ENCODE measurements at places on chromosomes 11 and 22.

- DNase-seq, result no peak
Observed at GRCh38 chr11:68962527-68963250, 18.1 kb downstream of the MRGPRD start.

DNA sequence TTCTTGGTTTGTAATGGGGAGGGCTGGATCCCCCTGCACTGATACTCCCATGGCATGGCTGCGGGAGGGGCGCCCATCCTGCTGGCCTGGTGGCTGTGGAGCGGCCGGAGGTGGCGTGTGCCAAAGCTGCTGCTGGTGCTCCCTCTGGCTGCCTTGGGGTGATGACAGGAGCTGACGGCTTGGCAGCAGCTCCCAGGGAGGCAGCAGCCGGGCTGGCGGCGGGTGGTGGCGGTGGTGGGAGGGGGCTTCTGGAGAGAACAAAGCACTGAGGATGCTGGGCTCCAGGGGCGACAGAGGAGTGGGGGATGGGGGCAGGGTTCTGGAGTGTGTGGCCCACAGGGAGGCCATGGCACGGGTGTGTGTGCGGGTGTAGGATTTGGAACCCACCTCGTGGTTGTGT is 11.4 kb upstream of the MPPED1 start:
- DNase-seq, result peak; percentile 73

DNA sequence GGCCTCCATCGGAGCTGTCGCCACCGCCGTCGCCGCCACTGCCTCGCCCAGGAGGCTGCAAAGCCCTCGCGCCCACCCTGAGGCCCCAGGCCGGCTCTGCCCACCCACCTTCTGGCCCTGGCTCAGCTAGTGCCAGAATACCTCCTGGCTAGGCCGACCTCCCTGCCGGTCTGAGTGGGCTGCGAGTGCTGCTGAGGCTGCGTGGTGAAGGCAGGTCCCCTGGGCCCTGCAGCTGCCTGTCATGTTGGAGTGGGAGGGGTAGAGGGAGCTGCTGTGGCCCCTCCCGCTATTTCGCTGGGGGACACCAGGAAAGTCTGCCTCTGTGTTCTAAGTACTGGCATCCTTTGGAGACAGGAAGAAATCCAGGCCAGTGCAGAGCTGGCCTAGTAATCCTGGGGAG is 34.2 kb downstream of the LRRC10B start:
- DNase-seq, result no peak

DNA sequence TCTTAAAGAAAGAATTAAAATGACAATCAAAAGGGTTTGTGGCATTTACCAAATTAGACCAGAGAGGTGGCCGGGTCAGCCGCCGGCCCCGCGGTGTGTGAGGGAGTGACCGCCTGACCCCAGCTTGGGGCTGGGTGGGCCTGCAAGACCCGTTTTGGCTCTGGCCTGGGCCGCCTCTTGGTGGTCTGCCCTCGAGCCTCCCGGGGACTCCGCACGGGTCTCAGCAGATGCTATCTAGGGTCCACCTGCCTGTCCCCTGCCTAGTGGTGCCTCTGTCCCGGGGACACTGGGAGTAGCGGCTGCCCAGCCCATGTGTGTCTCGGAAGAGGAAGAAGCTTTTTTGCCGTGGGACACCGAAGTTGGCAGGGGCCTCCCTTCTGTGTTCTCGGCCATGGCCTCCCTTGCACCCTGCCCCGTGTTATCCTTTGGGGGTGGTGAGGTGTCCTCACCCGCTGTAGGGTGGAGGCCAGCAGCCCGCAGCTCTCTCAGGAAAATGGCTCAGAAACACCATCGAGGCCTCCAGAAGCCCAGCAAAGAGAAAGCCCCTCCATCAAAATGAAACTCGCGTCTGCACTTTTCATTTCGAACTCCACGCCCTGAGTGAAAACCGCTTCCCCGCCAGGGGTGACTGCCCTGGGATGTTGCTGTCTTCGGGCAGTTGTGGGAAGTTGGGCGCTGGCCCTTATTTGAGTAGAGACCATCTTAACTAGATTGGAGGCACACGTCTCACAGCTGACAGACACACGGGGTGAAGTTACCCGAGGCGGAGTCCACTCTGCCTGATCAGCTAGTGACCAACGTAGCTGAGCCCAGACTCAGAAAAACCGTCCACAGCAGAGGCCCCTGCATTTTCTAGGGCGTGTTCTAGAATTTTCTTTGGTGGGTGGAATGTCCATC is 8.0 kb downstream of the CCND1 start:
- DNase-seq, result no peak

DNA sequence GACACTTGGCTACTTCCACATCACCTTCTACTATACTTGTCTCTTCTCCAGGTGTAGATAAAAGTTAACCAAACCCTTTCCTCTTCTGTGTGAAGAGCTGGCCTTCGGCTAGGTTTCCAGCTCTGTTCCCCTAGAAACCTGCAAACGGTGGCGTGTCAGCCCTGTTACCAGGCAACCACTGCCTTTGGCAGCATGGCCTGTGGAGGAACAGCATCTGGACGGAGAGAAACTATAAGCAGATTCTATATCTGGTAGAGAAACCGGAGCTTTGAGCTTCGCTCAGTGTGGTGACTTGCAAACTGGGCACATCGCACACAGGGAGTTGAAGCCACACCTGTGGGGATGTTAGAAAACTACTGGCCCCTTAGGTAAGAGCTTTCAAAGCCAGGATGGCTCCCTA is 35.9 kb downstream of the ARAP1 start:
- DNase-seq, result peak; percentile 25

- peak; percentile 53 for DNase-seq
Observed at GRCh38 chr22:31284281-31285155, 7.8 kb downstream of the PIK3IP1 start.

DNA sequence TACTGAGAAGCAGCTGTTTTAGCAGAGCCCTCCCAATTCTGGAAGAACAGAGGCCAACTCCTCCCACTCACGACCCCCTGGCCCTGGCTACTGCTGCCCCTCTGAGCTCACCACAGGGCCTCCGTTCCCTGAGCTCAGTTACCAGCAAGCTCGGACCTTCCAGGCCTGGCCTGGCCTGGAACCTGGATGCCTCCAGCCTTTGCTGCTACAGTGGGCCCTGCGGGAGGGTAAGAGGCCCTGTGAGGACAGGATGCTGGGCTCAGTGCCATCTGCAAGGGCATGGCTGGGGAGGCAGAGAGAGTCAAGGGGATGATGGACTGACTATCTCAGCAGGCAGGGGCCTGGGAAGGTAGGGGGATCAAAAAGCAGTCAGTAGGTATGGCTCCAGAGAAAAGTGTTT is 209.9 kb upstream of the NCAM1 start:
- DNase-seq, result peak; percentile 40

GRCh38 chr11:63667995-63668795 is 3.0 kb downstream of the ATL3 start:
- no peak for DNase-seq

DNA sequence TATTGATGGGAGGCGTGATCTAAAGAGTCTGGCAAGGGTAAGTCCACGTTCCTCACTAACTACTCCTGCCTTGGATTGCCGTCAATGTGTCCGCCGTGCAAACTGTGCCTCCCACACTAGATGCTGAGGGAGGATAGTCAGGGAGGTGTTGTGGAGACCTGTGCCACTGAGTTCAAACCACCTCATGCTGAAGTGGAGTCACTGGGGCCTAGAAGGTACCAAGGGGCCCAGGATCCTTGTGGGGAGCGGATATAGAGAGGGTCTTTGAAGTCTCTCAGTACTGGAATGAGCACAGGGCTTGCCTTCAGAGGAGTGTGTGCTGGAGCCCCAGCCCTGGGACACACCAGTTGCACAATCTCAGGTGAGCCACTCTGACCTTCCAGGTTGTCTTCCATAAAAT is 27.1 kb upstream of the TMPRSS4 start:
- DNase-seq, result no peak

GRCh38 chr11:45087086-45087899 is 59.1 kb upstream of the PRDM11 start:
- no peak for DNase-seq

DNA sequence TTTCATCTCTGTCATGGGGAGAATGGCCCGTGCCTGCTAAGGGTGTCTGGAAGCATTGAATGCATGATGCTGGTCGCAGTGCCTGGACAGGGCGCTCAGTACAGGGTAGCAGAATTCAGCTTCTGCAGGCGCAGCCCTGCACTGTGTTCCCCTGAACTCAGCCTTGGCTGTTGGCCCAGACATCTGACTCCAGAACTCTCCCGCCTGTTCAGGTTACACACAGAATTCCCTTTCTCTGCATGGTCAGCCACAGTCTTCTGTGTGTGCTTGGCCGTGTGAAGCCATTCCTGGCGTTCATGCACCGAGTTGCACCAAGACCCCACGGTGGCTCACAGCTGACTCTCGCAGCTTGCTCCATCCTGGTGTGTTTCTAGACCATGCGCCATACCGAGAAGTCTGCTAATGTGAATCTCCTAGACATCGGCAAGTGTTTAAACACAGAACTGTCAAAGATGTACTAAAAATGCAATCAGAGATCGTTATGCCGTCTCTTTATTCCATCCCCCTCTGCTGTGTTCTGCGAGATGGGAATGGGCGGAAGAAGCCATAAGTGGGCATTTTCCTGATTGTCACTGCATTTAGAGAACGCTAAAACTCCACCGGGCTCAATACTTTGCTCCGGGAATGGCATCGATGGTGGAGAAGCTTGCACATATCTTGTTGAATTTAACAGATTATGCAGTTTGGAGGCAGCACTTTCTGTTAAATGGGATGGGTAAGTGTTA is 55.6 kb downstream of the MPPED1 start:
- no peak for DNase-seq

GRCh38 chr11:130370845-130371590 is 56.3 kb upstream of the ZBTB44 start:
- no peak for DNase-seq

GRCh38 chr11:5938603-5938965 is 3.5 kb upstream of the OR56A3 start:
- DNase-seq, result no peak

DNA sequence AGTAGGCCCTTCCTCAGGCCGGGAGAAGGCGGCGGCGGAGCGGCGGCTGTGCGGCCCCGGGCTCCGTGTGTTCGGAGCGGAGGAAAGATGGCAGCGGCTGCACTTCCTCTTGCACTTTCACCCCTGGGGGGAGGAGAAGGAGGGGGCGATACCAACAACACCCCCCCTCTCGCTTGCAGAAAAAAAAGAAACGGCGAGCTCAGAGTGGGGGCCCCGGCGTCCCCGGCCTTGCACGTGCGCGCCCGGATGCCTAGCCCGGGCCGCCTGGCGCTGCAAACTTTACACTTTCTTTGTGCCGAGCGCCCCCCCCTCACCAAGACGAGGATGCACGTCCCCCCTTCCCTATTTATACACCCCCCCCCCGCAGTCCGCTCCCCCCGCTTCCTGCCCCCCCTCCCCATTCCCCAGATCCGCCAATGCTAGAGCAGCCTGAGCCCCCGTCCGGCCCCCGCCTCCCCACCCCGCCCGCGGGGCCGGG is at the start of gene PATZ1:
Gene PATZ1, minus strand, starts transcription at position 92 of the 478 bp plus-strand sequence. CDS start 744 bp downstream, outside the sequence.
- DNase-seq, result peak; percentile 74

DNA sequence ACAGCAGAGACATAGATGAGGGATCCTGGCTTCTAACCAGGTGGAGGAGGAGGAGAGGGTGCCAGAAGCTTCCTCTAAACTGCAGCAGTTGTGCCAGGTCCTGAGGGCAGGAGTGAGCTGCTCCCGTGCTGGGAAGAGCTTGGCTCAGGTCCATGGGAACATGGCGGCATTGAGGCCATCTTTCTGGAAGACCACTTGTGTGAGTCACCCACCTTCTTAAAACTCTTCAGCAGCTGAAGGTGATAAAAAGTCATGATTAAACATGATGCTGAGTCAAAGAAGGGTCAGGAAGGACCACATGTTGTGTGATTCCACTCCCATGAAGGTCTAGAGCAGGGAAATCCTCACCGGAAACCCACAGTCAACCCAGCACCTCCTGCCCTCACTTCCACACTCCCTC is 35.1 kb downstream of the LINC01488 start:
- DNase-seq, result no peak

GRCh38 chr11:112884012-112884767 is 77.0 kb upstream of the NCAM1 start:
- DNase-seq, result no peak

DNA sequence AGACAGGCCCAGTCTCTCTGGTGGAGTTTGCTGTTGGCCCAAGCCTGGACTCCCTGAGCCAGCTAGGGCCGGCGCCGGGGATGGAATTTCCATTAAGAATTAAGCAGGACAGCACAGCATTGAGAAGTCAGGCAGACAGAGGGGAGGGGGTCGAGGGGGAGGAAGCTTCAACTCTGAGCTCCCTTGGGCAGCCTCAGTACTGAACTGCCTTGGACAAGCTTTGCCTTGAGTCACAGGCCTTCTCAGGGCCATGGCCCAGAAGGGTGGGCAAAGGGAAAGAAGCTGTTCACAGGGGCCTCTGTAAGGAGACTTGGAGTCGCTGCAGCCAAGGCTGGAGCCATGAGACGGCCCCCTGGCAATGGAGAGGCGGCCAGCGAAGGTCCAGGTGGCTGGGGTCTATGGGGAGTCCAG is 2.6 kb upstream of the INSC start:
- no peak for DNase-seq

- no peak for DNase-seq
Observed at GRCh38 chr11:72836111-72836510, 21.9 kb downstream of the ATG16L2 start.

GRCh38 chr11:66150725-66151124 is 80.7 kb downstream of the PACS1 start:
- no peak for DNase-seq

DNA sequence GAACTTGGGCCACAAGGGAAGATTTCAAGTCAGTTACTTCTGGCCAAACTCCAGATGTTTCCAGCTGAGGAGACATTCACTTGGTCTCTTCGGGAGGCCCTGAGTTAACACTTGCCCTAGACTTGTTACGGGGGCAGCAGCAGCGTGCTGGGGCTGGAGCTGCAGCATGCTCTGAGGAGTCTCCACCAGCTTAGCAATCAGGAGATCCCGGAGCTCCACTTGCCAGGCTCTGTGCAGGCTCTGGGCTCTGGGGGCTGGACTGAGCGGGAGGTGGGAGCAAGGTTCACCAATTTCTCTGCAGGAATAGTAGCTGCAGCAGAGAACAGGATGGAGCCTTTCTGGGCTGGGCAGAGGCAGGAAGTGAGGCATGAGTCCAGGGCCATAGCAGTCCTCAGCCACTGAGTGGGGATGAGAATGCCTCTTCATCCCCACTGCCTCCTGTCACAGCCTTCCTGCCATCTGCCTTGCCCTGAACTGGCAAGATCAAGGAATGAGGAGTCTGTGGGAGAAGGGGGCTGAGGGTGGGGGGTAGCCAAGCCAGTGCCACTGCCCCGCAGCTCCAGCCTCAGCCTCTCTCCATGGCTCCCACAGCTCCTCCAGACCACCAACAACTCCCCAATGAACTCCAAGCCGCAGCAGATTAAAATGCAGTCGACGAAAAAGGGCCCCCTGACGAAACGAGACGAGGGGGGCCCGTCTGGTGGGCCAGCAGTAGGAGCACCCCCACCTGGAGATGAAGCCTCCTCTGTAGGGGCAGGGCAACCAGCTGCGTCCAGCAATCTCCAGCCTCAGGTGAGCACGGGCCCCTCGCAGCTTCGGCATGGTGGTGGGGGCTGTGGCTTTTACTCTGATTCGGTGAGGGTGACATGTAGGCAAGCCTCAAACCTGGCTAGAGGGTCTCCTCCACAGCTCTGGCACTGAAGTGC is 23.4 kb downstream of the GTPBP1 start:
- no peak for DNase-seq

- peak; percentile 25 for DNase-seq
Observed at GRCh38 chr11:121418625-121419114, 33.4 kb upstream of the SORL1 start.
